ENCODE measurements at places on chromosomes 2 and 18.

DNA sequence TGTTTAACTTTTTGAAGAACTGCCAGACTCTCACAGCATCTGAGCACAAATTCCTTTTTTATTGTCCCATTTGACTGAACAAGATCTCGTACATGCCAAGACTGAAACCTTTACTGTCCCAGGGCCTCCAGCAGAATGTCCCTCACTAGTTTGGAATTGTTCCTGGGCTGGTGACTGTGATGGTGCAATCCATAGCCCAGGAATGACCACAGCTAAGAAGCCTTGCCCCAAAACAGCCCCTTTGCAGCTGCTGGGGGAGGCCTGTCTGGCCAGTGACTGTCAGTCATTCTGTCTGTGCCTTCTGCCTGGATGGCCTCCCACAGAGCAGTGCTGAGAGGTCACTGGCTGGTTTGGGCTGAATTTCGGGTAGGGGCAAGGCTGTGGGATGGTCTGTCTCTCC is 184.5 kb upstream of the MSH6 start:
- DNase-seq, result no peak

DNA sequence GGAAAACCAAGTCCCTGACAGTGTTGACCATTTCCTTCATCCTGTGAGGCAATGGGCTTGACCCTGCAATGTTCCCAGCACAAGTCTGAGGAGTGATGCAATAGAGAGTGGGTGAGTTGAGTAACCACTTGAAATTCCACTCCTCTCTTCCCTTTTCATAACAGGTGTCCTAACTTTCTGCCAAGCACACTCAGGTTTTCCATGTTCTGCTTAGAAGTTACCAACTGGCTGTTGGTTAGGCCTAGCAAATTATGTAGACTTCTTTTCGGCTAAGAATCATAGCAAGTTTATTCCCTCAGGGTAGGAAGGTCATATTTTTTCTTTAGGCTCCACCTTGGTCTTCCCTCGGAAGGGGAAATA is 11.5 kb downstream of the GNLY start:
- no peak for DNase-seq

GRCh38 chr2:73908689-73909652 is 16.2 kb downstream of the ACTG2 start:
- DNase-seq, result no peak

- DNase-seq, result no peak
Observed at GRCh38 chr2:30484995-30485394, 37.9 kb downstream of the LCLAT1 start.

- DNase-seq, result no peak
Observed at GRCh38 chr2:126720638-126721037, 64.7 kb downstream of the GYPC start.

DNA sequence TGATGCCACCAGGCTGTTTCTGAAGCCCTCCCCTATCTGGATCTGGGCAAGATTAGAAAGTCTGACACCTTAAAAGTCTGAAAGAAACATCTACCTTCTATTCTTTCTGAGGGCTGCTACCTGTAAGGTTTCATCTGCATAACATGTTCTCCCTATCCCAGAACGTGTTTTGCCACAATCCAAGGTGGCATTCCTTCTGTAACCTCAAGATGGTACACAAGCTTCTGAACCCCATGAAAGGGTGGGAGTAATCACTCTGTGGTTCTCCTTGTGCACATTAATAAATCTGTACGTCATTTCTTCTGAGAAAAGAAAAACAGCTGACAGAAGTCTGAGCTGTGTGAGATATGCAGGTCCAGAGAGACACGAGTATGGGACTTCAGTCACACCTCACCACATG is 41.8 kb upstream of the MSH6 start:
- no peak for DNase-seq
